H1 (cell line): ENCODE measurements at places on chromosomes 2 and 18. TPM values are rescaled to one million over a fixed set of nuclear protein-coding genes. Genes with fewer than 3 reads are reported as not detected.

Gene MAP3K19
- not detected in 2 replicates for polyA plus RNA-seq

GRCh38 chr18:45852631-45853030, 27.2 kb downstream of the SIGLEC15 start:
- H3K36me3 ChIP-seq = peaks cover 6% of the 10 kb centered on the region; the same call in 1 of the 2 replicates
- no peak overlapping the region for H3K4me3 ChIP-seq
- H3K27ac ChIP-seq = no peak overlapping the region

Gene CCL20
- polyA plus RNA-seq = not detected in 2 replicates

GRCh38 chr18:79547413-79548076, 132.1 kb upstream of the CTDP1 start:
- H3K36me3 ChIP-seq = no peaks in the 10 kb centered on the region
- H3K4me1 ChIP-seq = no peaks in the 10 kb centered on the region
- no peak overlapping the region for H3K4me3 ChIP-seq
- no peak overlapping the region for H3K27ac ChIP-seq
